ENCODE measurements at places on chromosomes 12 and 14. TPM values are rescaled to one million over a fixed set of nuclear protein-coding genes. Genes with fewer than 3 reads are reported as not detected.

CD163 gene
- total RNA-seq = 252 TPM

ATP2B1 gene
- total RNA-seq = 37.6 TPM

PLCZ1 gene
- not detected for total RNA-seq

KLRG1 gene
- total RNA-seq = 2.7 TPM

ACOT6 gene
- not detected for total RNA-seq

WDHD1 gene
- total RNA-seq = 4.5 TPM

OTX2 gene
- not detected for total RNA-seq

CLEC14A gene
- total RNA-seq = 31.6 TPM

KLHL33 gene
- 1.2 TPM for total RNA-seq

ORMDL2 gene
- total RNA-seq = 31.1 TPM

MEG3 gene
- total RNA-seq = 56.2 TPM

SIX6 gene
- not detected for total RNA-seq

RNASE4 gene
- total RNA-seq = 44.3 TPM

SALL2 gene
- total RNA-seq = 7.1 TPM

PPP4R4 gene
- total RNA-seq = 0.38 TPM

RPS6KL1 gene
- total RNA-seq = 9.6 TPM

KCNJ8 gene
- 32.0 TPM for total RNA-seq

IFT81 gene
- total RNA-seq = 19.2 TPM

DHH gene
- 2.7 TPM for total RNA-seq

KRT79 gene
- total RNA-seq = not detected

FOXG1 gene
- total RNA-seq = not detected

MYF5 gene
- total RNA-seq = not detected

Measured in posterior vena cava (tissue), 2 donors.